ENCODE measurements at places on chromosomes 4 and X.
A peak's percentile ranks its signal among the peaks of the same experiment; 100 is the strongest.

DNA sequence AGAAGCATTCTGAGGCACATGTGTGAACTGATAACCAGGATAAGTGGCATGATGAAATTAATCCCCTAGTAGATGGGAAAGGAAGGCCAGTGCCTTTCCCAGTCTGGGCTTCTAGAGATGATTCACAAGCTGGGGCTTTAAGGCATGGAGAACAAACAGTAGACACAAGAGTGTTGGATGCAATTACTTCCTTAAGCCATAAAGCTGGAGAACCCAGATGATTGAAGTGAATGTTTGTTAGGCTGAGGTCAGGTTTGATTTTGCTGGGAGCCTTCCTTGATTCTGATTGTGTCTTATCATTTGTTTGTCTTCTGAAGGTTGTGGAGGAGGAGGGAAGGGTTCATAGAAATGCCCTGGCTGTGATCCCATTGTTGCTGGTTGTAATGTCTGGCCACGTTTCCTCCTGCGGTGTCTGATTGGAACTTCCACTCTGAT, 125.2 kb downstream of the NHS start:
- DNase-seq, result no peak
- H3K4me3 ChIP-seq, result no peak overlapping the region
- H3K4me1 ChIP-seq, result no peaks in the 10 kb centered on the region
- peaks cover 5% of the 10 kb centered on the region for H3K27me3 ChIP-seq

DNA sequence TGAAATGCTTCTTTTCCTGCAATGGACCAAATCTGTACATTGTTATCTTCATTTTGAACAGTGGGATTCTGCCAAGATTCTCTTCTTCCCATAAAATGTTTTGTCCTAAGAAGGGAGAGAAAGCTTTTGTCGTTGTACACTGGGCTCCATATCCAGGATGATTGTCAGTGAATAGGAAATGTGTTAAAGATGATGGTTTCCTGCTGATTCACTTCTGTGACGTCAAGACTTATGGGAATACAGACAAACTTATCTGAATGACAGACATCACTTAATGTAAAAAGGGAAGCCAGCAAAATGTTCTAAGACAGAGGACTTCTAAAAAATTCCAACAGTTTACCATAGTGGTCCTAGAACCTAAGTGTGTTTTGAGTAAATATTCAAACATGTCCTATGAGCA, 53.7 kb upstream of the HPF1 start:
- no peaks in the 10 kb centered on the region for H3K4me1 ChIP-seq
- DNase-seq, result no peak
- no peak overlapping the region for H3K4me3 ChIP-seq
- H3K27me3 ChIP-seq, result peaks cover 4% of the 10 kb centered on the region
- no peak overlapping the region for H3K27ac ChIP-seq
- H3K36me3 ChIP-seq, result no peaks in the 10 kb centered on the region

DNA sequence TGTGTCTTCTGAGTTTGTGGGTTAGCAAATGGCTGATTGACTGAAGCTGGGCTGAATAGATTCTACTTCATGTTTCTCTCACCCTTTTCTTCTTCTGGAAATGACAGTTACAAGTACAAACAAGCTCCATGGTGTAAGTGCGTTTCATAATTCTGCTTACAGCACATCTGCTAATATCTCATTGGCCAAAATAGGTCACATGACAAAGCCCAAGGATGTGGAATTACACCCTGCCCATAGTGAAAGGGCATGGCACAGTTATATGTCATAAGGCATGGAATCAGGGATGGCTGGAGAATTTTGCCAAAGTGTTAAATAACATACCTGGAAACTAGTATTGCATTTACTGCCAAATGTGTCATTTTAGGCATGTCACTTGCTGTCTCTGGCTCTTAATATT, 327.2 kb downstream of the NKX6-1 start:
- H3K4me1 ChIP-seq, result no peaks in the 10 kb centered on the region
- no peaks in the 10 kb centered on the region for H3K36me3 ChIP-seq
- H3K27me3 ChIP-seq, result no peaks in the 10 kb centered on the region
- no peak overlapping the region for H3K27ac ChIP-seq

DNA sequence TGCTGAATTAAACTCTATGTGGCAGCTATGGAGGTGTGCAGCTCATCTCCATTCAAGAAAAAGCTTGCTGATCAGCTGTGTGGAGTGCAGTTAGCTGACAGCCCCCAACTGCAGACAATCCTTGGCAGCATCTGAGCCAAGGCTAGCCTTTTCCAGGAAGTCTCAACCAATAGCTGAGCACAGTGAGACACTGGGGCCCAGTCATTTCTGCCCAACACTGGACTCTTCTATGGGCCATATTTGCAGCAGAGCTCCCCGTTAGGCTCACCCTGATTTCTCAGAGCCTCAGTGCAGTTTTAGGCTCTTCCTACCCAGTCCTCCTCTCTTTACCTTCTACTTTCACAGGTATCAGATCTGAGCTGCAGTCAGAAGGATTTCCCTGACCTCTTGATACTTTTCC, 12.9 kb downstream of the DDX53 start:
- H3K4me3 ChIP-seq, result no peak overlapping the region
- no peaks in the 10 kb centered on the region for H3K27me3 ChIP-seq
- H3K27ac ChIP-seq, result no peak overlapping the region

DNA sequence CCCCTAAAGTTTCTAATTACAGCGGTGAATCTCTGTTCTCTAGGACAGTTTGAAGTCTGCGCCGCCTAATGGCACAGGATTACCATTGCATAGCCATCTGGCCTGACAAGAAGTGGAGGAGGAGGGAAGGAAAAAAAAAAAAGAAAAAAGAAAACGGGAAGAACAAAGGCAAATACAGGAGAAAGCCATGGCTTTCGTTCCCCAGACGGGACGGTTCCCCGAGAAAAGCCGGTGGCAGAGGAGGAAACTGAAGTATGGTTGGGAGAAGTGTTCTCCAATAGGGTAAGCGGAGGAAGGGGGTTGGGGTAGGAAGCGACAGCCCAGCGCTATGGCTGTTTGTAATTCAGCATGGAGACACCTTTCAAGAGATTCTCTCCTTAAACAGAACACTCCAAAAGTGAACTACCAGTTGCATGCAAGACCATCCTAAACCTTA, 80.8 kb downstream of the HMGN5 start:
- H3K27me3 ChIP-seq, result no peaks in the 10 kb centered on the region
- no peak for DNase-seq
- H3K4me1 ChIP-seq, result peaks cover 9% of the 10 kb centered on the region
- H3K27ac ChIP-seq, result peak overlapping the region; percentile 72

DNA sequence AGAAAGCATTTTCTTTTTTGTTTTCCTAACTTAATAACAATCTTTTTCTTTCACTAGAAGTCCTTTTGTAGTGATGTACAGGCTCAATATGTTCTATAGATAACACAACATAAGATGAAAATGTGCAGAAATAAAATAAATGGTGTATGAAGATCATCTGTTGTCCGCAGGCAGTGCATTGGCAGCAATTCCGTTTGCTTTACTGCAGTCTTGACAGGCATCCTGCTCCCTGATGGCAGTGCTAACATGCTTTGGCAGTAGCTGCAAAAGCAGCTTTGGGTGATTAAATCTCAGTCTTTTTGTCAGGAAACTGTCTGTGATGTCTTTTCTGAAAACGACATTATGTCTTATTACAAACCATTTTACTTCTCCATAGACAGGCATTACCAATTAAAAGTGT, 131.4 kb downstream of the TRAM1L1 start:
- H3K4me1 ChIP-seq, result no peaks in the 10 kb centered on the region
- no peak overlapping the region for H3K4me3 ChIP-seq
- DNase-seq, result no peak

DNA sequence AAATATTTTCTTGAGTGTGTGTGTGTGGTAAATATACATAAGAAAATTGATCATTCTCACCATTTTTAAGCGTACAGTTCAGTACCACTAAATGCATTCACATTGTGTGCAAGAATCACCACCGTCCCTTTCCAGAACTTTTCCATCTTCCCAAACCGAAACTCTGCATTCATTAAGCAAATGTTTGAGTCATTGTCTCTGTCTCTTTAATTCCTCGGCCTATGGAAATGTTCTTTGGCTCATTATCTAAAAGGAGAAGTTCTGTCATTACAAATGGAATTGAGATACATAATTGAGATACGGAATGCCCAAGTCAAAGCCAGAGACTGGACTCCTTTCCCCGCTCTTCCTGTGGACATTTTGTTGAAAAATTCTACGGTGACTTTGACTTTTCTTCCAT, 168.9 kb downstream of the DCLK2 start:
- H3K36me3 ChIP-seq, result no peaks in the 10 kb centered on the region
- H3K27me3 ChIP-seq, result peaks cover 5% of the 10 kb centered on the region
- no peak for DNase-seq

- H3K4me3 ChIP-seq, result no peak overlapping the region
- H3K36me3 ChIP-seq, result no peaks in the 10 kb centered on the region
- no peak for DNase-seq
These were observed 9.9 kb downstream of the FHL1 start for GRCh38 chrX:136157187-136157586.

DNA sequence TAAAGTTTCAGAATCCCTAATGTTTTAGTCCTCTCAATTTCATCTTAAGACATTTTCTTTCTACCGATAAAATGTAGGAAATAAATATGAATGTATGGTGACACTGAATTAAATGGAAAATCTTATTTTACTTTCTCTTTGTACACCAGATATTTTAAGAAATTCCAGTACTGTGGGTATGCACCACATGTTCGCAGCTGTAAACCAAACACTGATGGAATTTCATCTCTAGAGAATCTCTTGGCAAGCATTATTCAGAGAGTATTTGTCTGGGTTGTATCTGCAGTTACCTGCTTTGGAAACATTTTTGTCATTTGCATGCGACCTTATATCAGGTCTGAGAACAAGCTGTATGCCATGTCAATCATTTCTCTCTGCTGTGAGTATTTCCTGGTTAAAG, 26.9 kb downstream of the C4orf46 start:
- no peaks in the 10 kb centered on the region for H3K4me1 ChIP-seq
- H3K36me3 ChIP-seq, result peaks cover 4% of the 10 kb centered on the region
- H3K27ac ChIP-seq, result no peak overlapping the region
- DNase-seq, result no peak

DNA sequence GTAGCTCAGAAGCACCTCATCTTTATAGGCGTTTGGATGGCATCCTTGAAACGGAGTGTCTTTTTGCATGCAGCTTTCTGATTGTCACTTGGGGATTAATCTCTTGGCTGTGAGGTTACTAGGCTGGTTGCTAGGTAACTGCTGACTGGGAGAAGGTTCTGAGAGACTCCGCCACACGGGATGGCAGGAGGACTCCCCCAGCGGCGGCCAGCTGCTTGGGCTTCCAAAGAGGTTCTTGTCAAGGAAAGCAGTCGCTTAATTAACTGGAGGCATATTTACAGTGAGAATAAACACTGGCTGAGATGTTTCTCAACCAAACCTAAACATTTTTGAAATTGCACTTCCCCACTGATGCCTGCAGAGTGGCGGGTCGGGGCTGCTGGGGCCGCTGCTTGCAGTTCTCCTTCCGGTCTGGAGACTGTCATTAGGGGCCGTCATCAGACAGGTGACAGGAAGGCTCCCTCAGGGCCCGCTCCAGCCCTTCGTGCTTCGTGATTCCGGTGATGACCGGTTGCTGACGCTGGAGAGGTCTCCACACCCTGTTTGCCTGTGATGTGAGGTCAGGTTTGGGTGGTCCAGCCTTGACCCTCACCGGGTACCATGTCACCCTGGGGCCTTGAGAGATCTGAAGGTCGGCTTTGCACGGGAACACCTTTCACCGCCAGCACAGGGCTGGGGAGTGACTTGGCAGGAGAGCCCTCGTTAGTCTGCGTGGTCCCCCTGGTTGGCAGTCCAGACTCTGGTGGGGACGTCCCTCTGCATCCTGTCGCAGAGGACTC, 9.1 kb downstream of the NSG1 start:
- DNase-seq, result no peak
- H3K36me3 ChIP-seq, result peaks cover 85% of the 10 kb centered on the region
- no peak overlapping the region for H3K4me3 ChIP-seq
- H3K4me1 ChIP-seq, result peaks cover 17% of the 10 kb centered on the region
- no peak overlapping the region for H3K27ac ChIP-seq

- H3K4me3 ChIP-seq, result no peak overlapping the region
- peaks cover 19% of the 10 kb centered on the region for H3K36me3 ChIP-seq
- DNase-seq, result no peak
- no peaks in the 10 kb centered on the region for H3K27me3 ChIP-seq
- H3K27ac ChIP-seq, result peak overlapping the region; percentile 75
- H3K4me1 ChIP-seq, result peaks cover 67% of the 10 kb centered on the region
These were observed 55.6 kb downstream of the STIM2 start for GRCh38 chr4:26916195-26916594.

DNA sequence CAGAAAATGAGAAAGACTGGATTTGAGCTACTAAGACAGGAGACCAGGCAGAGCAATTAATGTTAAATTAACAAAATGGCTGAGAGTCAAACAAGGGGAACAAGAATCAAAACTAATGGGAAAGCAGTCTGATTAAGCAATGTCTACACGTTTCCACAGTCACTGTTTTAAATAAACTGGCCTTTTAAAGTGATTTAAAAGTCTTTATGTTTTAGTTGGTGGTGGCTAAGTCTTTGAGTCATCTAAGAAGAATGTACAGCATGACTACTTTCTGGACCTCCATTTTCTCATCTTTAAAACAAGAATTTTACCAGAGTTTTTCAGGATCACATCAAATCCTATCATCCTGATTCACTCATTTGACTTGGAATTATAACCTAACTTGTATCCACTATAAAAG, 233.8 kb downstream of the ENOX2 start:
- no peak overlapping the region for H3K4me3 ChIP-seq
- H3K27me3 ChIP-seq, result no peaks in the 10 kb centered on the region
- no peaks in the 10 kb centered on the region for H3K4me1 ChIP-seq
- no peak overlapping the region for H3K27ac ChIP-seq
- peaks cover 73% of the 10 kb centered on the region for H3K36me3 ChIP-seq

- H3K36me3 ChIP-seq, result no peaks in the 10 kb centered on the region
- no peaks in the 10 kb centered on the region for H3K27me3 ChIP-seq
- no peak overlapping the region for H3K27ac ChIP-seq
- H3K4me3 ChIP-seq, result no peak overlapping the region
These were observed 18.4 kb upstream of the SORCS2 start for GRCh38 chr4:7173841-7174449.

- H3K36me3 ChIP-seq, result no peaks in the 10 kb centered on the region
- H3K4me1 ChIP-seq, result peaks cover 58% of the 10 kb centered on the region
- H3K4me3 ChIP-seq, result peak within 1 kb of the TSS; percentile 86
These were observed at the start of gene SOWAHD for GRCh38 chrX:119757979-119758730. Gene SOWAHD (plus strand): TSS chrX:119758588. CDS start chrX:119758668, 80 bp downstream.

GRCh38 chr4:139575072-139575471, 19.1 kb upstream of the SETD7 start:
- no peak overlapping the region for H3K27ac ChIP-seq
- no peak for DNase-seq
- no peaks in the 10 kb centered on the region for H3K4me1 ChIP-seq
- H3K36me3 ChIP-seq, result no peaks in the 10 kb centered on the region
- H3K4me3 ChIP-seq, result no peak overlapping the region

DNA sequence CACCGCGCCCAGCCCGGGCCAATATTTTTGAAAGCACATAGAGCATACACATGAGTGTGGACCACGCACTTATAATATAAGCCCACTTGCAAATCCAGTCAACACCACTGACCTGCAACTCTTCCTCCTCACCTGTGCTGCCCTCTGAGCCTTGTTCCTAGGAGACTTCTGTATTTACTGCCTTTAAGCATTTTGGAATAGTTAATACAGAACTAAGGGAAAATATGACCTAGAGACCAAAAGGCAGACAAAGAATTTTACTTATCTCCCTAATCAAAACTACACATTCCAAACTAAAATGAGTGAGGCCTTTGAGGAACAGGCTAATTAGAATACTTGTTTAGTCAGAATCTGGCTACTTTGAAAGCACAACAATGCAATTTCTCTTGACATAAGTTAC, 89.1 kb downstream of the RELL1 start:
- H3K27ac ChIP-seq, result no peak overlapping the region
- no peaks in the 10 kb centered on the region for H3K27me3 ChIP-seq
- no peak overlapping the region for H3K4me3 ChIP-seq
- DNase-seq, result no peak
- no peaks in the 10 kb centered on the region for H3K36me3 ChIP-seq
- H3K4me1 ChIP-seq, result peaks cover 1% of the 10 kb centered on the region

GRCh38 chrX:74536832-74537371, 77.5 kb downstream of the RLIM start:
- H3K4me3 ChIP-seq, result peak overlapping the region; percentile 77
- no peaks in the 10 kb centered on the region for H3K36me3 ChIP-seq
- H3K27ac ChIP-seq, result no peak overlapping the region
- no peak for DNase-seq

Measured in naive thymus-derived CD8-positive, alpha-beta T cell (primary cell).